ENCODE measurements at places on chromosomes 7 and 10. TPM values are rescaled to one million over a fixed set of nuclear protein-coding genes. Genes with fewer than 3 reads are reported as not detected.

Gene KEL
- polyA plus RNA-seq, result 1.6 TPM

Gene JCAD
- 25.5 TPM for polyA plus RNA-seq

Gene CCDC146
- polyA plus RNA-seq, result 27.9 TPM

Gene NSUN5
- 19.0 TPM for polyA plus RNA-seq

Gene ADRB1
- polyA plus RNA-seq, result not detected

Gene EZH2
- polyA plus RNA-seq, result 48.2 TPM

Gene IL6
- not detected for polyA plus RNA-seq

Gene ANKRD30A
- not detected for polyA plus RNA-seq

Gene ZNF736
- 23.5 TPM for polyA plus RNA-seq
